Stimulated activated CD8-positive, alpha-beta memory T cell treated with anti-CD3 and anti-CD28 coated beads, Interleukin-15, amount 100 ng/mL, for 48 hours (primary cell): ENCODE measurements at places on chromosomes 7 and 10.

- DNase-seq: no peak
Measured at GRCh38 chr7:137655804-137656203, 191.0 kb downstream of the DGKI start.

DNA sequence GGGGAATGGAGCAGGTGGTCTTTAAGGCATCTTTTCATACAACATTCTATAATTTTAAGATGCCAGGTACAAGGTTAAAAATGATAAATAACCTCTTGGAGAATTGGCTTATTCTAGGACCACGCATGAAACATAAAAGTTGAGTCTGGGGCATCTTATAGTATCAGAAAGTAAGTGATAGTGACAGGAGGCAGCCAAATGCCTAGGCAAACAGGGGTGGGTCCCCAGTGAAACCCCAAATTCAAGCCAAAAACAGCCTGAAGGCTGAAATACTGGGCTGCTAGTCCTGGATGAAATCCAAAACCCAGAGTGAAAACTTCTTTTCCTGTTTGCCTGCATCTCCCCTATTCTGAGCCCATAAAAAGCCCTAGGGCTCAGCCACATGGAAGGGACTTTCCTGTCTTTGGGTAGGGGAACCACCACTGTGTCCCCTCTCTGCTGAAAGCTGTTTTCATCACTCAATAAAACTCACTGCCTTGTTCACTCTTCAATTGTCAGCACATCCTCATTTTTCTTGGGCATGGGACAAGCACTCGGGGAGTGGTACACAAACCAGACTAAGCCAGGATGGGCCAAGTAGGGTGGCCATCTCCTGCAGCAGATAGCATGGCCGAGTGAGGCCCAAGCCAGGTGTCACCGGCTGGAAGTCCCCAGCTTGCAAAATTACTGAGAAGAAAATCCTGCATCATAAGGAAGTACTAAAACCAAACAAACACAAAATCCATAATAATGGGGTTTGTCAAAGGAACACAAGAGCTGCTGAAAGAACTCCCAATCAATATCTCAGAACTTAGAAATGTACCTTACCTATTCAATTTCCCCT is 241.6 kb upstream of the GALNT17 start:
- no peak for DNase-seq

- no peak for DNase-seq
Measured at GRCh38 chr10:21705828-21706176, 171.8 kb downstream of the MLLT10 start.

GRCh38 chr7:96014617-96015016 is 242.3 kb downstream of the DYNC1I1 start:
- no peak for DNase-seq

- no peak for DNase-seq
Measured at GRCh38 chr7:48150086-48150485, 21.2 kb upstream of the ABCA13 start.

GRCh38 chr10:87545783-87546182 is 41.1 kb downstream of the MINPP1 start:
- DNase-seq: no peak

- DNase-seq: no peak
Measured at GRCh38 chr10:30606313-30606712, 23.2 kb downstream of the LYZL2 start.

GRCh38 chr7:77262316-77262715 is 62.7 kb upstream of the FGL2 start:
- DNase-seq: no peak

- no peak for DNase-seq
Measured at GRCh38 chr7:159091041-159091440, 53.6 kb downstream of the VIPR2 start.

- DNase-seq: no peak
Measured at GRCh38 chr10:12484941-12485805, 135.8 kb downstream of the CAMK1D start.

DNA sequence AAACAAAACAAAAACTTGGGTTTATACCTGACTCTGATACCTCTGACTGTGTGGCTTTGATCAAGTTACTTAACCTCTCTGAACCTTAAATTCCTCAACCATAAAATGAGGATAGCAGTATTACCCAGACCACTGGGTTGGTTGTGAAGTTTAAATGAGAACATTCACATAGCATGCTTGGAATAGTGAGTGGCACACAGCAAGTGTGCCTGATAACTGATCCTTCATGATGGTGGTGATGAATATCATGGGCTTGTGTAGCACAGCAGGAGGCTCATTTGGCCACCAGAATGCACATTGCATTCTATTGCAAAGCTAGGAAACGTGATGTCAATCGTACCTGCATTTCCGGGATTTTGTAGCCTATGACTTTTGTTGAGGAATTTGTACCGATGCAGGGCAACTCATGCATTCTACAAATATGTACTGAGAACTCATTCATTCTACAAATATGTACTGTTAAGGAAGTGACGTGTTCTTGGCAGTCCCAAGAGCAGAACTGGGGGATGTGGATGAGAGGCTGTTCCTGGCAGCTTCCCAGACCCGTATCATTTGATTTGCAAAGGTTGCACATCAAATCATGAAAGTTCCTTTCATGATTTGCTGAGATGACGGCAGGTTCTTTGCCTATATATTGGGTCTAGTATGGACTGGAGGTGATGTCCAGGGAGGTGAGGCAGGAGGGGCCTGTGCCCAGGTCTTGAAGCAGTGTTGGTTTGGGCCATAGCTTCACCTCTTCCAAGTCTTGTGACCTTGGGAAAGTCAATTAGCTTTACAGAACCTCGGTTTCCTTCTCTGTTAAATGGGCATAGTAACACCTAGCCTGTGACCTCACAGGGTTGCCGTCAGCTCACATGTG is 94.6 kb upstream of the SMNDC1 start:
- DNase-seq: no peak

- DNase-seq: no peak
Measured at GRCh38 chr10:24344695-24345463, 135.9 kb downstream of the KIAA1217 start.

GRCh38 chr7:27922907-27923641 is 183.1 kb downstream of the TAX1BP1 start:
- DNase-seq: no peak

DNA sequence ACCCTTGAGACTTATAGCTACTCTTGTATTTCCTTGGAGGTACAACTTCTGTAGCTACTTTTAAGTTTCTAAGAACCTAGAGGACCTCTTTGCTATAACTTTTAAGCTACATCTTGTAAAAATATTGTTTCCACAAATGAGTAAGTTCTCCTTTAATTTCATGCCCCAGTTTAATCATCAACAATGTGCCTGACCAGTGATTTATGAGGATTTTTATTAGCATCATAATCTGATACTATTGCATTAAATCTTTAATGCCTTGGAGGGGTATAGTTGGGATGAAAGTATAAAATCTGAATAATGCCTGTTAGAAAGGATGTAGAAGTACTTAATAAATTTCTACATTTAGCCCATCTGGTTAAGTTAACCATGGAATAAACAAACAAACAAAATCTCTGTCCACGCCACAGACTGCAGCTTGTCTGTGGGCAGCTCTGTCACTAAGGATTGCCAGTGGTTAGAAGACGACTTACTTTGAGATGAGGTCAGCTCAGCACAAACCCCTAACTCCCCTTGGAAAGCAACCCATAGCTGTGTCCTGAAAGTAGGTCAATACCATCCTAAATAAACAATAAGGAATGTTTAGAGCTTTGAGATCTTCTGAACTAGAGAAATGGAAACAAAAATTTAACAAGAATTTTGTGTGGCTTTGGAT is 18.3 kb downstream of the UBE2D1 start:
- no peak for DNase-seq

- no peak for DNase-seq
Measured at GRCh38 chr10:87761153-87761552, 56.9 kb downstream of the ATAD1 start.

GRCh38 chr10:12499076-12499986 is 150.0 kb downstream of the CAMK1D start:
- no peak for DNase-seq

GRCh38 chr10:3452173-3452626 is 279.6 kb upstream of the PITRM1 start:
- no peak for DNase-seq

DNA sequence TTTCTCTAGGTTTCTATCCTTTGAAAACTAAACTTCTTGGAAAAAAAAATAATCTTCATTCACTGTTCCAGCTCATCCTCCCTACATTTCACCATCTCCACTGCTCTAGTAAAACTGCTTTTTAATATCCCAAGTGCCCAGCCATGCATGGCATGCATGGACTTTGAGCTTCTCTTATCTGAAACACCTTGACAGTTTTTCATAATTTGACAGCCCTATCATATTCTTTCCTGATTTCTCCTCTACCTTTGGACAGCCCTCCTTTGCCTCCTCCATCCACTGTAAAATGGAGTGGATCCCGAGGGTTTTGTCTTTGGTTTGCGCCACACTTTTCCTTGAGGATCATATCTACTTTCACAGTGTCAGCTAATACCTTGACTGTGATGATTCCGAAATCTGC is 212.8 kb downstream of the ANK3 start:
- no peak for DNase-seq

DNA sequence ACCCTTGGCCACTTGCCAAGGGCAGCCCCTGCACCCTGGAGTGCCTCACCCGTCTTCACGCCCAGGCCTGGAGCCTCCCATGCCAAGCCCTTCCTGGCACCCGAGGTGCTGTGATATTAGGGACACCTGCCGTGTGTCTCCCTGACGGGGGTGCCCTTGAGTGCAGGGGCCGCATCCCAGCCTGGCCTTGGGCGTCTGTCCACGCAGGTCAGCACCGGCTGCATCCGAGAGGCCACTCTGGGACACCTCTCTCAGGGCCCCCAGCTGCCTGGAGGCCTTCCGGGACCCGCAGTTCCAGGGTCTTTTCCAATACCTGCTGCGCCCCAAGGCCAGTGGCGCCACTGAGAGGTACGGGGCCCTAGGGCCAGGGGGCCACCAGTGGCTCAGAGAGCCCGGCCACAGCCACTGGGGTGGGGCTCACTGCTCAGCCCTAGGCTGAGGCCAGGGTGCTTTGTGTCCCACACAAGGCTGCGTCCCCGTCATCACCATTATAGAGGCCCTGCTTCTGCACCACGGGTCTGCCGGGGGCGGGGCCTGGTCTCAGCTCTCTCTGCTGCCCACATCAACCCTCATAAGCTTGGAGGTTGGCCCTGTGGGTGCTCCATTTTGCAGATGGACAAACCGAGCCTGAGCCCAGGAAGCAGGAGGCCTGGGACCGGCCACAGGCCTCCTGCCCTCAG is 12.7 kb downstream of the AP5Z1 start:
- no peak for DNase-seq

DNA sequence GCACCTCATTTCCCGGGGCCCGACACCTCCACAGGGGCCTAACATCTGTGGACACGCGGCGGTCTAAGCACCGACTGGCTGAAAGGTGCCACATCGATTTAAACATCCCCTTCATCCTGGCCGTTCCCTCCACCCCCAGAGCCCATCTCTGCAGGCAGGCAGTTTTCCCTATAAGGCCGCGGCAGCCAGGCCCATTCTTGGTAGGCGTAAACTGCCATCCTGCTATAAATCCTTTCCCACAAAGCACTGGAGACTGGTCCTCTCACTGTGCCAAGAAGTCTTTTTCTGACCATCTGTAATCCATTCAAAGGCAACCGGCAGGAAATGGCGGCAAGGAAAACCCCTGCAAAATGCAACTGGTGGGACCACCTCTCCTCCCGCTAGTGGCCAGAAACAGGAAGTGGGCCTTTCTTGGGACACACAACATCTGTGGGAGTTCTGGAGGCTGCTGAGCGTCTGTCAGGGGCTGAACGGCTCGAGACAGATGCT is 22.4 kb downstream of the ATXN7L1 start:
- no peak for DNase-seq

DNA sequence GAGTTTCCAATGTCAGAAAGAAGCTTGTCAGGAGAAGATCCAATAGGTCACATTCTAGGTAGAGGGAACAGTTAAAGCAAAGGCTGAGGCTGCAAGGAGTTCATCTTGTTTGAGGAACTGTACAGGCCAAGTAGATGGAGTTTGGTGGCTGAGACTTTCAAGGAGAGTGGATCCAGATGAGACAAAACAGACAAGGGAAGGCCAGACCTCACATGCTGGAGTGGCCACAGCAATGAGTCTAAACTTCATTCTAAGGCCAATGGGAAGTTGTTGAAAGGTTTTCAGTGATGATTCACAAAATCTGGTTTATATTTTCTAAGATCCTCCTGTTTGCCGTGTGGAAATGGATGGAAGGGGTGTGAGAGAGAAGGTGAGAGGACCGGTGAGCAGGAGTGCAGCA is 40.0 kb downstream of the EPDR1 start:
- DNase-seq: no peak

- no peak for DNase-seq
Measured at GRCh38 chr7:28225576-28225975, 45.0 kb upstream of the JAZF1 start.

DNA sequence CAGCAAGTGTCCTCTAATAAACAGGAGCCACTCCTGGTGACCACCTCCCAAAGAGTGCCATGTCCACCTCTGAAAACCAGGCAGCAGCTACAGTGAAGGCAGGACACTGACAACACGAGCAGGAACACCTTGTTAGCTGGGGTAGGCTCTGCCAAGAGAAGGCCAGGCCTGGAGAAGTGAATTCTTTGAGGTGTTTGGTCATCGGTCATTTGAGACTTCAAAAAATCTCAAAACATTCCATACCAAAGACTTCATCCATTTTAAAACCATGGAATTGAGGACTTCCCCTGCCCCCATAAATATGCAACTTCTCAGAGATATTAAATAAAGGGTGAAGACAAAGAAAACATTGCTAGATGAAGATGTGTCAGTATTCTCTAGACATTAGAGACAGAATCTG is 28.4 kb upstream of the OPALIN start:
- DNase-seq: no peak

DNA sequence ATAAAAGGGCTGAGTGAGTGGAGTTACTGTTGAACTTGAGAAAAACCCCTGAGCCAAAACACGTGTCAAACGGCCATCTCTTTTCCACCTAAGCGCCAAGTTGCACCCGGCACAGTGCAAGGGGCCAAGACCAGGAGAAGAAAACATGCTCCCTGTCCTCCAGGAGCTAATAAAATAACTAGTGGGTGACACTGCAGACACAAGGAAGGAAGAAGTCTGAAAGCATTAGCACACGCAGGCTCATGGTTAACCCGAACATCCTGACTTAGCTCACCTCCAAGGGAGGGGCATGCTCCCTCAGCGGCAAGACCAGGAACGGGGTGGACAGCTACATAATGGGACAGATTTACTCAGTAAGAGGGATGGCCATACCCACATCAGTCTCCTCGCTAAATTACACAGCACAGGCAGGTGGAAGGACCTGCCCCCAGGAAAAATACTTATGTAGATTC is 65.0 kb downstream of the PIP4K2A start:
- peak; percentile 31 for DNase-seq

GRCh38 chr7:79165225-79165624 is 288.2 kb downstream of the MAGI2 start:
- no peak for DNase-seq

GRCh38 chr7:110539216-110539615 is 551.7 kb upstream of the LRRN3 start:
- DNase-seq: no peak

GRCh38 chr7:86002858-86003257 is 640.9 kb upstream of the GRM3 start:
- DNase-seq: no peak
